ENCODE measurements at places on chromosomes 5 and 9. TPM values are rescaled to one million over a fixed set of nuclear protein-coding genes. Genes with fewer than 3 reads are reported as not detected.

The SHOC1 gene
- not detected for total RNA-seq

The DOCK2 gene
- 19.1 TPM for total RNA-seq

The RNF183 gene
- total RNA-seq: 0.26 TPM

The SKIC3 gene
- 253 TPM for total RNA-seq

The DMGDH gene
- total RNA-seq: 3.1 TPM

The GABBR2 gene
- 0.53 TPM for total RNA-seq

The CKMT2 gene
- 6.9 TPM for total RNA-seq

The RLN2 gene
- total RNA-seq: not detected

The LRRC19 gene
- 0.11 TPM for total RNA-seq

The C7 gene
- 807 TPM for total RNA-seq

The TMEM252 gene
- not detected for total RNA-seq

The SOX30 gene
- not detected for total RNA-seq

The NTRK2 gene
- 56.7 TPM for total RNA-seq

The EPB41L4A gene
- total RNA-seq: 49.4 TPM

The PCDHGB4 gene
- total RNA-seq: 11.7 TPM

The INSYN2B gene
- total RNA-seq: 0.26 TPM

The BARX1 gene
- not detected for total RNA-seq

The TAF11L10 gene
- total RNA-seq: not detected

The GLDC gene
- 0.74 TPM for total RNA-seq

The AGXT2 gene
- total RNA-seq: not detected

The FABP6 gene
- total RNA-seq: 1.4 TPM

Measured in urinary bladder (tissue), 4 donors.